ENCODE measurements at places on chromosomes 6 and 20.

GRCh38 chr6:21281366-21281765 lies 312.2 kb upstream of the SOX4 start:
- no peak for DNase-seq

GRCh38 chr6:164791498-164791897 lies 517.9 kb downstream of the C6orf118 start:
- DNase-seq: no peak

GRCh38 chr20:4384961-4385360 lies 336.7 kb upstream of the PRND start:
- no peak for DNase-seq

GRCh38 chr6:118992186-118992795 lies 57.3 kb upstream of the MCM9 start:
- DNase-seq: no peak

DNA sequence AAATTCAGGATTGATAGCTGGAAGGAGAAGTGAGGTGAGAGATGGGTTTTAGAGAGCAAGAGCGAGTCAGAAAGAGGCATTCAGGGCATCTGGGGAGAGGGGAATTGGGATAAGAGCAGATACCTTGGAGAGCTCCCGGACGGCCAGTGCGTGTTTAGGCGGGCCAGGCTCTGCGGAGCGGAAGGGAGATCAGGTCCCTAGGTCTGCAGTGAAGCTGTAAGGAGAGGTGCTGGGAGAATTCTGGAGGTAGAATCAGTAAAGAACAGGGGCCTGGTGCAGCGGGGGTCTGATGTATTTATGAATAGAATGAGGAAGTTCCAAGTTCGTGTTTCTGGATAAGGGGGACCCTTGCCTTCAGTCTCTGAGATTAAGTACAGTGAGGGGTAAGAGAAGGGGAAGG lies 47.4 kb upstream of the FAM83D start:
- DNase-seq: no peak

- no peak for DNase-seq
Observed at GRCh38 chr20:63067266-63067635, 60.5 kb upstream of the BHLHE23 start.

GRCh38 chr6:3775386-3775785 lies 23.9 kb upstream of the PXDC1 start:
- no peak for DNase-seq

- DNase-seq: no peak
Observed at GRCh38 chr6:125549202-125549884, 200.1 kb upstream of the HEY2 start.

GRCh38 chr6:20237677-20238460 lies 25.6 kb upstream of the MBOAT1 start:
- DNase-seq: no peak

DNA sequence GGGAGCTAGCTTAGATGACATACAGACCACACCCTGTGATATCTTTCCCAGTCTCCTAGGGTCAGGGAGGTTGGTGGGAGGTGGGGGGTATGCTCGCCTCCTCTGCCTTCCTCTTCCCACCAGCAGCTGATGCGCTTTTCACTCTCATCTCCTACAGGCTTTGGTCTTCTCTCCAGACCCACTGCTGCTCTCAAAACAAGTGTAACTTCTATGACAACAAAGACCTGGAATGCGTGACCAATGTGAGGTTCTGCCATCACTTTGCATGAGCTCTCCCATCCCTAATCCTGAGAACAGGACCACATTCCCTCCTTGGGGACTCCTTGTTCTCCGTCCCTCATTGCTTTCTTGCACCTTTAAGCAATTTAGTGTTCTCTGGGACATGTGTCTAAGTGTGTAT lies 2.7 kb downstream of the CTSA start:
- no peak for DNase-seq

DNA sequence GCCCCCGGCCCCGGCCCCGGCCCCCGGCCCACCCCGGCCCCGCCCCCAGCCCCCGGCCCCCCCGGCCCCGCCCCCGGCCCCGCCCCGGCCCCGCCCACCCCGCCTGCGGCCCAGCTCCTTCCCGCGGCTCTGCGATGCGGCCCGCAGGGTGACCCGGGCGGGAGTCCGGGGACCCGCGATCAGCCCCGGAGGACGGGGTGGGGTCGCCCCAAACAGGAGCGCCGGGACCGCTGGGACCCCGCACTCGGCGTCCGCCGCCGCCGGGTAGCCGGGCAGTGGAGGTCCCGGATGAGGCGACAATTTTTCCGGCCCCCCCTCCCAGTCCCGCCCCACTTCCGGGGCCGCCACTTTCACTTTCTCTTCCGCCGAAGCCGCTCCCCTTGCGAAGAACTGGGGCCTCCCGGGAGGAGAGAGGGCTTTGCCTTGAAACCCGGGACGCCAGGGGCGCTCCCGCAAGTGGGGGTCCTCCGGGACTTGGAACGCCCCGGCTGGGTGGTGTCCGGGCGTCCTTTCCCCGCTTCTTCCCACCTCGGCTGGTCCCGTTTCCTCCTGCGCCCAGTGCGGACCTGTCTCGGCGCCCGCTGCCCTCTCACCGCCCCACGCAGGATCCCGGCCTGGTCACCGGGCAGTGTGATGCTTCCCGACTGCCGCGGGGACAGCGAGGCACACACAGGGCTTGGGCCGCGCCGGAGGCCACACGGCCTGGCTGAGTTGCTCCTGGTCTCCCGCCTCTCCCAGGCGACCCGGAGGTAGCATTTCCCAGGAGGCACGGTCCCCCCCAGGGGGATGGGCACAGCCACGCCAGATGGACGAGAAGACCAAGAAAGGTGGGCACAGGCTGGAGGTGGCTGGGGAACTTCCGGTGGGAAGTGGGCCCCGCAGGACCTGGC lies at the start of gene RBCK1:
Gene RBCK1, plus strand, starts transcription at position 347 of the 890 bp plus-strand sequence. Its CDS starts 459 bp downstream, at position 806.
- DNase-seq: no peak

GRCh38 chr20:19257865-19258264 lies 45.4 kb downstream of the SLC24A3 start:
- no peak for DNase-seq

DNA sequence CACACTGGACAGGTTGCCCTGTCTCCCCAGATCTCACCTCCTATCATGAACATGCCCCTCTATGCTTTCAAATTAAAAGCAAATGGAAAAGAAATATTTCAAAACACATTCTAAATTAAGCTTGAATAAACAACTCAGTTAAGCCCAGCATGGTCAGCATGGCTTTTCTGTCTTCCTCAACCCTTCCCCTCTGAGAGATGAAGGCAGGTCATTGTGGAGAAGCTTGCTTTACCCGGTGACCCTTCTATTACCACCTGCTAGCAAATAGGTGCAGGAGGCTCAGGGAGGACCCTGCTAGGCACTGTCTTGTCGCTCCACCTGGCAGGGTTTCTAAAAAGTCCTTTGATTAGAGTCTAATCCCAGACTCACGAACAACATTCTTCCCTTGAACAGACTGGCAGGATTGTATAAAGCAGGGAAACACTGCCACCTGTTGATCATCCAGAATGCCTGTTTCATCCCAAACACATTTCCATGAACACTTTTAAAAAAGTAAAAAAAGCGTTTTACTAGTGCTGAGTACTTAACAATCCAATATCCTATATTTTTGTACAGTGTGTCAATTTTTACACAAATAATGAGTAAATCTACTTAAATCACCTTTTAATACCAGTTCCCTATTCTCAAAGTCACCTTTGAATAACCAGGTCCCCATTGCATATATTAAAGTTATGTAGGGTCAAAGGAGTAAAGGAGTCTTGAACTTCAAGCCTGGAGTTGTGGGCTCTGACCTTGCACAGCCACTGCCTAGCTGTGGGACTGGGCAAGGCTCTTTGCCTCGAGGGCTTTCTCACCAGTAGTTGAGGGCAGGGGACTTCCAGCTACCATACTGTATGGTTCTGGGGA lies 75.5 kb downstream of the GPR6 start:
- no peak for DNase-seq

DNA sequence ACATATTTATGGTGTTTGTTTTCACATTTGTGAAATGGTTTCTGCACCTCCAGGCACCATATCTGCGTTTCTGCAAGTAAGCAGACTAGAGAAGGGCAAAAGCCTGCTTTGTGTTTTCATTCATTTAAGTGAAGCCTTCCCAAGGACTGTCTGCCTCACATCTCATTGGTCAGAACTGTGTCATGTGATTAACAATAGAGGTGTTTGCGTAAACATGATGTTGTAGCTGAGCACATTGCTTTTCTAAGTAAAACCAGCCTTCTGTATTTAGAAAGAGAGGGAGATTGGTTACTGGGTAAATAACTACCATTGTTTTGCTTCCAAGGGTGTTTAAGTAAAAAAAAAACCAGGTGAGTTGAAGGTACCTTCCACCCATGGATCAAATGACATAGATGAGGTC lies 39.7 kb downstream of the SH3BGRL2 start:
- DNase-seq: no peak

DNA sequence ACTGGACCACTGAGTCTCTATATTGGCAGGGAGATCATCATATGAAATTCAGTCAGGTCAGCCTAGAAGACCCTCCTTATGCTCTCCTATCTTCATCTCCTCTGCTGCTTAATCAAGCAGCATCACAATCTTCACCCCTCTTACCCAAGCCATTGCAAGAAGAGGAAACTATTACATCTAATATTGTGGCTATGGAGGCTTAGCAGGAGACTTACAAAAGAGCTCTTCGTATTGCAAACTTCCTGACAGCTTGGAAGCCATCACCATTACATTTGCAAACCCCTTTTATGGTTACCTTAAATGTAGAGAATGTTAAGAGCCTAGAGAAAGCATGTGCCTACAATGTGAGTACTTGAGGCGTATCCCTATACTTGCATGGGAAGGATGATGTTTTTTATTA lies 87.2 kb upstream of the STXBP5 start:
- DNase-seq: no peak
